ENCODE measurements at places on chromosomes 13 and 19.

DNA sequence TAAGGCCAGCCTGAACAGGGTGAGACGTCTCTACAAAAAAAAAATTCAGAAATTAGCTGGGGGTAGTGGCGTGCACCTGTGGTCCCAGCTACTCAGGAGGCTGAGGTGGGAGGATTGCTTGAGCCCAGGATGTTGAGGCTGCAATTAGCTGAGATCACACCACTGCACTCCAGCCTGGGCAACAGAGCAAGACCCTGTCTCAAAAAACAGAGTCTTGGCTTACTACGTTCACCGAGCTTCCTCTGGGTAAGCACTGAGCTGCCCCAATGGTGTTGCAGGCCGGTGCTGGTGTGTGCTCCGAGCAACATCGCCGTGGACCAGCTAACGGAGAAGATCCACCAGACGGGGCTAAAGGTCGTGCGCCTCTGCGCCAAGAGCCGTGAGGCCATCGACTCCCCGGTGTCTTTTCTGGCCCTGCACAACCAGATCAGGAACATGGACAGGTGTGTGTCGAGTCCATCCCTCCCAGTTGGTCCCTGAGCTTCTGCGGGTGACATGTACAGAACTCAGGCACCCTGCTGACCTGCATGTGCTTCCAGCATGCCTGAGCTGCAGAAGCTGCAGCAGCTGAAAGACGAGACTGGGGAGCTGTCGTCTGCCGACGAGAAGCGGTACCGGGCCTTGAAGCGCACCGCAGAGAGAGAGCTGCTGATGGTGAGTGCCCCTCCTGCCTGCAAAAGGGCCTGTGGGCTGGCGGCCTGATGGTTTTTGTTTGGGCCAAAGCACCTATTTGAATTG, 24.1 kb downstream of the UPF1 start:
- H3K4me3 ChIP-seq: no peak overlapping the region
- H3K27ac ChIP-seq: no peak overlapping the region
- H3K27me3 ChIP-seq: no peaks in the 10 kb centered on the region
- no peak for DNase-seq
- H3K36me3 ChIP-seq: peaks cover 38% of the 10 kb centered on the region

GRCh38 chr13:83204886-83205285, 677.4 kb downstream of the SLITRK1 start:
- no peak overlapping the region for H3K27ac ChIP-seq
- no peaks in the 10 kb centered on the region for H3K4me1 ChIP-seq
- H3K27me3 ChIP-seq: no peaks in the 10 kb centered on the region
- no peaks in the 10 kb centered on the region for H3K36me3 ChIP-seq

DNA sequence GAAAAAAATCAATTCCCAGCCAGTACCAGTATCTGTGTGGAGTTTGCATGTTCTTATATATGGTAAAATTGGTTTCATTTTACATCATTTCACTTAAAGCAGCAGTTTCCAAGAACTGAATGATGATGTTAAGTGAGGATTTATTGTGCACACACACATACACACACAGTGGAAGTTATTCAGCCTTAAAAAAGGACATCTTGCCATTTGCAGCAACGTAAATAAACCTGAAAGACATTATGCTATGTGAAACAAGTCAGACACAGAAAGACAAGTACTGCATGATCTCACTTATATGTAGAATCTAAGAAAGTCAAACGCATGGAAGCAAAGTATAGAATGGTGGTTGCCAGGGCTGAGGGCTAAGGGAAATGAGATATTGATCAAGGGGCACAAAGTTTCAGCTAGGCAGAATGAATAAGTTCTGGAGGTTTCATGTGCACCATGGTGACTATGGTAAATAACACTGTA, 5.3 kb downstream of the SIGLECL1 start:
- peak overlapping the region; percentile 67 for H3K4me3 ChIP-seq
- H3K4me1 ChIP-seq: peaks cover 65% of the 10 kb centered on the region
- peaks cover 5% of the 10 kb centered on the region for H3K36me3 ChIP-seq
- H3K27ac ChIP-seq: peak overlapping the region; percentile 92
- DNase-seq: peak; percentile 58

- peaks cover 5% of the 10 kb centered on the region for H3K27me3 ChIP-seq
- no peak overlapping the region for H3K4me3 ChIP-seq
- no peaks in the 10 kb centered on the region for H3K36me3 ChIP-seq
- H3K27ac ChIP-seq: no peak overlapping the region
- DNase-seq: no peak
- H3K4me1 ChIP-seq: no peaks in the 10 kb centered on the region
Observed at GRCh38 chr13:46947425-46948191, 50.8 kb upstream of the HTR2A start.

GRCh38 chr13:40101708-40102359, 446.4 kb downstream of the COG6 start:
- no peak overlapping the region for H3K27ac ChIP-seq
- DNase-seq: peak; percentile 68
- H3K36me3 ChIP-seq: peaks cover 6% of the 10 kb centered on the region
- peaks cover 27% of the 10 kb centered on the region for H3K4me1 ChIP-seq
- H3K4me3 ChIP-seq: no peak overlapping the region
- no peaks in the 10 kb centered on the region for H3K27me3 ChIP-seq
